ENCODE measurements at places on chromosomes 5 and 9. TPM values are rescaled to one million over a fixed set of nuclear protein-coding genes. Genes with fewer than 3 reads are reported as not detected.

PCDHB3 gene
- 1.2 TPM for total RNA-seq

GLDC gene
- not detected for total RNA-seq

FBXO4 gene
- 14.0 TPM for total RNA-seq

IFNK gene
- not detected for total RNA-seq

SPATA31E1 gene
- total RNA-seq = not detected

FSTL4 gene
- not detected for total RNA-seq

CDO1 gene
- 3.6 TPM for total RNA-seq

CD14 gene
- 6.3 TPM for total RNA-seq
